T follicular helper cell (primary cell): ENCODE measurements at places on chromosomes 2 and 18.

GRCh38 chr18:24983566-24984139 lies 368.3 kb downstream of the ZNF521 start:
- no peak for DNase-seq

DNA sequence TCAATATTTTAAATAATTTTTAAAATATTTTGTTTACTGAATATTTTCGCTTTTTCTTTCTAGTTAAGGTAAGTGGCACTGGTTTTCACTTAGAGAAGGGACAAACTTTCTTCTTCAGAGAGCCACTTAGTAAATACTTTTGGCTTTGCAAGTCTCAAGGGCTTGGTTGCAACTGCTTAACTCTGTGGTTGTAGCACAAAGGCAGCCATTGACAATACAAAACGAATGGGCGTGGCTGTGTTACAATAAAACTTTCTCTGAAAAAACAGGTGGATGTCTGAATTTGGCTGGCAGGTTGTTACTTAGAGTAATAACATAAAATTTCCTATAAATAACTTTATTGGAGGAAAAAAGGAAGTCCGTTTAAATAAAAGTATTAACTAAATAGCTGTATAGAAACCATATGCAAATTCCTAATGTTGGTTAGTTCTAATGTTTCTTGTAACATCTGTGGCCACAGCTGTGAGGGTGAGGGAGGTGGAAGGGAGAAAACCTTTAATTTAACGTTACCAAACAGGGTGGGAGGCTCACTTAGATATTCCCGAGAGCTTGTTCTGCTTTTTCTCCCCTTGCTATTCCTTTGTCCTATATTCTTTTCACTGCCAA lies 62.4 kb upstream of the TNP1 start:
- DNase-seq, result no peak

GRCh38 chr2:50672282-50672681 lies 359.6 kb downstream of the NRXN1 start:
- no peak for DNase-seq

GRCh38 chr18:62335494-62335893 lies 10.4 kb downstream of the TNFRSF11A start:
- no peak for DNase-seq

DNA sequence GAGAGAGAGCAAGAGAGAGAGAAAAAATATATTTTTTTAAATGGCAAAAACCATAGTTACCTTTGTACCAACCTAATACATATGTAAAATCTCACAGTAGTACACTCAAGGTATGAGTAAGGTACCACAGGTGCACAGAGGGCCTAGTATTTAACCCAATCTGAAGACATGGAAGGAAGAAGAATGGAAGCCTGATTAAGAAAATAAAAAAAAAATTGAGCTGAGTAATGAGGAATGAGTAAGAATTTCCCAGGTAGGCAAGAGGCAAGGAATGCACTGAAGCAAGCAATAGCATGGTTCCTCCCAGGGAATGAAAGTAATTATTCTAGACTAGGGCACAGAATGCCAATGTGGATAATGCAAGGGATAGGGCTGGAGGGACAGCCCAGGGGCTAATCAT lies 294.2 kb downstream of the FIGN start:
- DNase-seq, result no peak

GRCh38 chr2:12506846-12507245 lies 209.9 kb upstream of the TRIB2 start:
- no peak for DNase-seq

DNA sequence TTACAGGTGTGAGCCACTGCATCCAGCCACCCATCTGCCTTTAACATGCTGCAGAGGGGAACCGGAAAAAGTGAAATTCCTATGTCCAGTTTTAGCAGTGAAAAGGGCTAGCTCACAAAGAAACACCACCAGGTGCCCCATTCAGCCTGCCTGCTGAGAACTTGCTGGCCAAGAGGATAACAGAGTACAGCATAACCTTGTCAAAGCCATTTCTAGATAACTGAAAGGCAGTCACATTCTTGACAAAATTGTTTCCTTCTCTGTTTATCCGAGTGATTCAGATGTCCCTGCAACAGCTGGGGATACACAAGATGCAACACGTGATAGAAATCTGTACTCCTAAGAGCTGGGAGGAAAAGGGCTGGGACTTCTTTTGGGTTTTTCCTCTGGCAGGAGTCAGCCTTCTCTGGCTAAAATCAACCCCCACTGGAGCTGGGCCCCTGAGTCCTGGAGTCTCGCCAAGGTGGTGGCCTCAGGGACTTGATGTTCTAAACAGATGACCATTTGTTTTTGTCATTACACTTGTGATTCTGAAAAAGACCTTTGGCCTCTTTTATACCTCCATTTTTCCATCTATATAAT lies 505.4 kb downstream of the BCL11A start:
- no peak for DNase-seq

- DNase-seq, result no peak
These were observed 5.1 kb upstream of the COLEC12 start for GRCh38 chr18:505483-506122.

- no peak for DNase-seq
These were observed 34.9 kb downstream of the ANO7 start for GRCh38 chr2:241223211-241224017.

- DNase-seq, result no peak
These were observed 1411.8 kb downstream of the LRP1B start for GRCh38 chr2:140718999-140719398.

DNA sequence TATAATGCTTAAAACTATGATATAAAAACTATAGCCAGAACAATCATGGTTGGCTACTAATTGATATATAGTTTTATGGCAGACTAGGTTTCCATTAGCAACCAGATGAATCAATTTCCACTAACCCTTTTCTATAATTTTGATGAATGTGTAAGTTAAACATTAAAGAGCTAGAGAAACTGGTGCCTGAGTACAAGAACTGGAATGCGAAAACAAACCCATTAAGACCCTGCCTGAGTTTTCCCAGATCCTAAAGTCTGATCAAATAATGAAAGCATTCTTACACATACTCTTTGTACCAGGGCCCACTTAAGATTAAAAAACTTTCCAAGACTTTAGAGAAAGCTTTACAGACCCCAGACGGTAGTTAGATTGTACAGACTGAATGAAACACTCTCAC lies 21.3 kb downstream of the MRPL19 start:
- no peak for DNase-seq

GRCh38 chr18:1708006-1708405 lies 803.3 kb downstream of the ADCYAP1 start:
- no peak for DNase-seq

DNA sequence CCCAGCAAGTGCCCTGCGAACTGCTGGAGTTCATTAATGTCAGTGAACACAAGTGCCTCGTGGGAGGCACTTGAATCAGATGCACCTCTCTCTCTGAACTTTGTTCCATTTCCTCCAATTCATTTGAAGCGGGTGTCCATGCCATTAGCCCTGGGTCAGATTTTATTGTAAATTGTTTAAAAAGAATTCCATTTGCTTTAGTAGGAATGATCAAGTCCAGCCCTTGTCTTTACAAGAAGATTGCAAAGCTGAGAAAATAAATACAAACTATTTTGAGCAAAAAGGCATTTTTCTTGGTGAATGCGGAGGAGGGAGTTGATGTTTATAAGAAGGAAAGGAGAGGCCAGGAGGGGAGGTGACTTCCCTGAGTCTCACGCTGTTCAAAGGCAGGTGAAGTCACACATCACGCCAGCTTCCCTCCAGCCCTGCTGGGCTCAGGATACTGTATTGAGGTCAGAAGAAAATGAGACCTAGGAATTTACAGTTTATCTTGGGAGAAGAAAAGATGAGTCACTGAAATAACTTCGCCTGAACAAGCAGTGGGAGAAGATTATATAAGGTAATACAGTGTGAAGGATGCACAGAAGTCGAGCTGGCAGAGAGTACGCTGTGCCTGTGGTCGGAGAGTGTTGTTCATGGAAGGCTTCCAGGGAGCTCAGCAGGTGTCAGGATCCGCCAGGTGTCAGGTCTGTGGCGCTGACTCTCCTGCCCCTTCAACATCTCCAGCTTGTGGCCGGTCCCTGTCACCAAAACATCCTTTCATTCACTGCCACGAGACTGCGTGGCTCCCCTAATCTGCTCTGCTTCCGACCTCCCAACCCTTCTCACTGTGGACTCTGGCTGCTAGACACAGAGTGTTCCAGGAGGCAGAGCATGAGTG lies 36.5 kb downstream of the EFR3B start:
- no peak for DNase-seq

GRCh38 chr2:158745866-158746382 lies 49.2 kb upstream of the DAPL1 start:
- DNase-seq, result no peak

GRCh38 chr2:84131278-84131830 lies 327.7 kb downstream of the SUCLG1 start:
- no peak for DNase-seq

DNA sequence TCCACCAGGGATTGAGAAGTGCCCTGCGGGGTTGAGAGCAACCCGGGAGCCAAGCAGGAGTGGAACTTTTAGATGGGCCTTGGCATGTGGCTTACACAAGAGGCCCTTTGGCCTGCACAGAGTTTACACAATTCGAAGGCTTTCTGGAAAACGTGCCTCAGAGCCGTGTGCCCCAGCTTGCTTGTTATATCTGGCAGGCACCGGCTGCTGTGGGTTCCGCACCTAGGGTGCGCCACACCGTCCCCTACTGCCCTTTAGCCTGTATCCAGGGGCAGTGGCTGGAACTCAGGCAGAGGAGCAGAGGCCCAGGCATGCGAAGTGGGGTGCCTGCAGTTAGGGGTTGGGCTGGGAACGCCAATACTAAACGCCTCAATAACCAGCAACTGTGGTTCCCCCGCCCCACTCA lies 32.9 kb upstream of the EDAR start:
- no peak for DNase-seq

GRCh38 chr18:39225373-39225772 lies 1659.8 kb upstream of the CELF4 start:
- DNase-seq, result no peak

DNA sequence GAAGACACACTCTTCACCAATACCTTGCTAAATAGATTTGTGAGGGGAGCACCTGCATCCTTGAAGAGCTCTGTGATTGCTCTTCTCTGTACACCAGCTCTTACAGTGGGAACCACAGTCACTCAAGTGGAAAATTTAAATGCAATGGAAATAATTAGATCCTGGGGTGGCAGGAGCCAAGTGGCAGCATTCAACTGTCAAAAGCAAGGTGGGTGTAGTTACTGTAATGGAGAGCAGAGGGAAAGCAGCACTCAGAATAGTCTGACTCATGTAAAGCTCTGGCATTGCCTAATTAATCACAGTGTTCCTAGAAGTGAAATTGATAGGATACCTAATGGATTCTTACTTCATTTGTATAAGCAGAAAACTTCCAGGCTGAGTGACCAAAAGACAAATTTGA lies 245.8 kb downstream of the KCNE4 start:
- DNase-seq, result no peak

DNA sequence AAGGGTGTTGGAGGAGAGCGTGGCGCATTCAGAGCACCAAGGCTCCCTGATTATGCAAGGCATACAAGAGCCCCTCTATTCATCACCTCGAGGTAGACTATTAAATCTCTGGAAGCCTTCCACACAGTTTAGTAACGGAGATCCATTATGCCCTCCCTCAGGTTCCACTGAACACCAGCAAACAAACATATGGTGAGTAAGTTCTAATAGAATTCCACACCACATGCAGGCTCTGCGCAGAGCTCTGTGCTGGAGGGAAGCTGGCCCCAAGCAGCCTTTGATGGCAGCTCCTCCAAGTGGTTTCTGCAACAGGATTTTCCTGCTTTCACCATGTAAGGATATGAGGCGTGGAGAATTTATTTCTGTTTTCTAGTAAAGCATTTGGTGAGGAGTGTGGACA lies 238.6 kb downstream of the C1D start:
- DNase-seq, result no peak

- no peak for DNase-seq
These were observed 40.7 kb downstream of the TCF7L1 start for GRCh38 chr2:85173909-85174308.

DNA sequence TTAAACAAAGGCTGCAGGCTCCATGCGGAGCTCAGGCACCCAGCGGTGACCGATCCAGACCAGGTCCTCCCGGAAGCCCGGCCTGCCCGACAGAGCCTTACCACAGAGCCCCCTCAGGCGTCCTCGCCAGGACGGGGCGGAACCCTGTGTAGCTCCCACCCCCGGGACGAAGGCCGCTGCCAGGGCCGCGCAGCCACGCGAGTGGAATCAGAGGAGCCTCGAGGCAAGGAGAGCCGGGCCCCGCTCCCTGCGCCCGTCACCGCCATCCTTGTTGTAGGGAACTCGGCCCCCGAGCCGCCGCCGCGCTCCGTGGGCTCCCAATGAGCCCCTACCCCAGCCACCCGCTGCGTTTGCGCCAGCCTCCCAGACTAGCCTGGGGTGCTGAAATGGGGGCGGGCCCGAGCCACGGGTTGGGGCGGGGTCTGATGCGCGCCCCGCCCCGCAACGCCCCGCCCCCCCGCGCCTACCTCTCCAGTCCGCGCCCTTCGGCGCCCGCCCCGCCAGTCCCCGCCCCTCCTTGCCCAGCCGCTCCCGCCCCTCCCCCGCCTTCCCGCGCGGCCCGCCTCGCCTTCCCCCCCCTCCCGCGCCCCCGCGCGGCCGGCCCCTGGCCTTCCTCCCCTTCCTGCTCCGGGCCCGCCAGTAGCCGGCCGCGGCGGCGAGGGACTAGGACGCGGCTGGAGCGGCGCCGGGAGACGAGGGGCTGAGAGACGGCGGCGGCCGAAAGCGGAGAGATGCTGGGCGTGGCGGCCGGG lies at the start of gene LIMS1:
TSS of gene LIMS1 (plus strand) at position 639 of the 752 bp plus-strand sequence. CDS start at position 732, 93 bp downstream.
- DNase-seq, result peak; percentile 85

GRCh38 chr2:239232195-239232578 lies 168.6 kb downstream of the HDAC4 start:
- DNase-seq, result no peak

DNA sequence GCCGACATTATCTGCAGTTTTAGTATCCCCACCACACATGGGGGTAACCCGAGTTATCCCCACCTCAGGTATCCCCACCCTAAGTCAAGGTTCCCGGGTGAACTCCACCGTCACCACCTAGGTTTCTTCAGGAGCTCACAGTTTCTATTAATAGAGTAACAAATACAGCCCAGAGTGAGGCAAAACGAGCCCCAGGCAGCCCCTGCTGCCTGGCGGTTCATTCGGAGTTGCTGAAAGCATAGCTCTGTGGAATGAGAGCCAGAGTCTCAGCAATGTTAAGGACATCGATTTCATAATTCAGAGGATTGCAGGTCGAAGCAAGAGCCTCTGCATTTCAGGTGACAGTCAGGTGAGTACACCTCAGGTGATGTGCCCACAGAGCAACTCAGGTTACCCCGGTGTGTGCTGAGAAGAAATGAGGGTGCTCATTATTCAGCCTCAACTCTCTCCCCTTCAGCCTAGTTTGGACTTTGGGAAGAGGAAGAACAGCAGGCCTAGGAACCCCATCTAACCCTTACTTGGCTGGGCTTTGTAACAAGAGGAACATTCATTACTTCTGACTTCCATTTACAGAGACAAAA lies 10.7 kb downstream of the SATB2 start:
- no peak for DNase-seq

- no peak for DNase-seq
These were observed 140.5 kb downstream of the ZFP36L2 start for GRCh38 chr2:43085929-43086328.

DNA sequence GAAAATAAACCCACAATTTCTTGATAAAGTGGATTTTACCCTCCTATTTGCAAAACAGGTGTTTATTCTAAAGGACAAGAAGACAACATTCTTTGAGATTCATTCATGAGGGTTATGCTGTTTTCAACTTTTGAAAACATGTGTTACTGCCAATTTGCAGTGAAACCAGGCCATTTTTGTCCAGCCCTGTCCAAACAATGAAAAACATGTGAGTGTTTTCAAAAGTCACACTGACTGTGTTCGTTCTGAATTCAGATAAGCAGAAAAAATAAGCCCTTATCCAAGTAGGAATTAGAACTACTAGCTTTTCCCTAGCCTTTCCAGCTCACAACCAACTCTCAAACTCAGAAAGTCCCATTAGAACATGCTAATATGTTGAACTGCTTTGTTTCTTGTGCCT lies 148.1 kb upstream of the PID1 start:
- DNase-seq, result no peak

- DNase-seq, result no peak
These were observed 70.8 kb upstream of the NOSTRIN start for GRCh38 chr2:168731616-168732015.
